Fibroblast of the conjunctiva (primary cell): ENCODE measurements at places on chromosomes 16 and 17.

DNA sequence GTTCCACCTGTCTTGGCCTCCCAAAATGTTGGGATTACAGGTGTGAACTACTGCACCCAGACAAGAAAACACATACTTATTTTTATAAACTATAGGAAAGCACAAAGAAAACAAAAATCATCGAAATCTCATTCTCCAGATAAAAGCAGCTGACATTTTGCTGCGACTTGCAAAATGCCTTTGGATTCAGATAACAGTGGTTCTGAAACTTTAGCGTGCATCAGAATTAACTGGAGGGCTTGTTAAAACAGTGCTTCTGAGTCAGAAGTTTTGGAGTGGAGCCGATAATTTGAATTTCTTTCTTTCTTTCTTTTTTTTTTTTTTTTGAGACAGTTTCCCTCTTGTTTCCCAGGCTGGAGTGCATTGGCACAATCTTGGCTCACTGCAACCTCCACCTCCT is 17.7 kb upstream of the GJD3 start:
- no peak for DNase-seq

GRCh38 chr17:78667741-78668640 is 90.8 kb upstream of the DNAH17 start:
- no peak for DNase-seq

DNA sequence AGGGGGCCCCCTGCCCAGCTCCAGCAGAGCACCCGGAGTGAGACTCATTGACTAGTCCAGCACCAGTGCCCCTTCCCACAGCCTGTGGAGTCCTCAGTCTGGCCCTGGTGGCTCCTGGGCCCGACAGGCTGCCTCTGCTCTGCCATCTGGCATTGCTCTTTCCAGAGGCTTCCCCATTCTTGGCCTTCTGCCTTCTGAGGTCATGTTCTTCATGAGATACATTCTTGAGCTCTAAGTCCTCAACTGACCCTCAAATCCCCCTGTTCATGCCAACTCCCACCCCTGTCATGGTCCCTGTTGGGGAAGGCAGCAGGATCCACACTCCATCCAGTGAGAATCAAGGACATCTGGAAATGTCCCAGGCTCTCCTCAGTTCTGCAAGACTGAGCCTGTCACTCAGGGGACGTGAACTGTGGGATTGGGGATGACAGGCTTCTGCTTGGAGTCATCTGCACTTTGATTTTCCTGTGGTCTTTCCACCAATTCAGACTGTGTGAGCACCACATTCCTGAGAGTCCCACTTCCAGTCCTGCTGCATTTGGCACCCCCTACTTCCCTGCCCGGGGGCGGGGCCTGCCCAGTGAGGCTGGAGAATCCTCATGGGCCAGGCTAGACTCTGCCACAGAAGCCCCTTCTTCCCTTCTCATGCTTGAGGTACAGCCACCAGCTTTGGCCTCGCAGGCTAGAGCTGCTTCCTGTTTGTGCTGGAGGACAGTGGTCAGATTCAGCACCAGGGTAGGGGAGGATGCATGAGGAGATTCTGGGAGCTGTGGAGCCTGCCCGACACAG is 2.7 kb downstream of the TRPV2 start:
- DNase-seq, result no peak

DNA sequence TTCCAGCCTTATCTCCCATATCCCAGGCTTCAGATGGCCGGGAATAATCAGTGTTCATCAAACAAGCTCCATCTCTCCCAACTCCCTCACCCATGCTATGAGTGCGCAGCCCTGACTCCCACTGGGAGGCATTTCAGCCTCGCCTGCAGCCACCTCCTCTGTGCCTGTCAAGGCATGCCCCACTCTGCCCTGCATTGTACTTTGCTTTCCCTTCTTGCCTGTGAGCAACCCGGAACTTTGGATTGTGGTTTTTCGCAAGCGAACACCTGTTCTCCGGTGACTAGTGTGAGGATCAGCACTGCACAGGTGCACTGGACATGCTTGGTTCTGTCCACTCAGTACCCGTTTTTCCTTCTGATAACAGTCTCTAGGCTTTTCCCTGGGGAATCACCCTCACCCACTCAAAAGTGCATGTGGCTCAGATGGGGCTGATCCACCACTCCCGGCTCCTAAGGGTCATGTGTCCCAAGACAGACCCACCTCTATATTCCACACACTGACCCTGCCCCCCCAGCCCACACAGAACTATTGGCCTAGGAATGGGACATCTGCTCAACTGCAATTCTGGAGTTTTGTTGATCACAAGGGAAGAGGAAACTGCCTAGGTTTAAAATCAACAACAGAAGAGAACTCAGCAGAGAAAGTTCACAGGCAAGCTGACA is 9.1 kb downstream of the CHST6 start:
- DNase-seq, result no peak

DNA sequence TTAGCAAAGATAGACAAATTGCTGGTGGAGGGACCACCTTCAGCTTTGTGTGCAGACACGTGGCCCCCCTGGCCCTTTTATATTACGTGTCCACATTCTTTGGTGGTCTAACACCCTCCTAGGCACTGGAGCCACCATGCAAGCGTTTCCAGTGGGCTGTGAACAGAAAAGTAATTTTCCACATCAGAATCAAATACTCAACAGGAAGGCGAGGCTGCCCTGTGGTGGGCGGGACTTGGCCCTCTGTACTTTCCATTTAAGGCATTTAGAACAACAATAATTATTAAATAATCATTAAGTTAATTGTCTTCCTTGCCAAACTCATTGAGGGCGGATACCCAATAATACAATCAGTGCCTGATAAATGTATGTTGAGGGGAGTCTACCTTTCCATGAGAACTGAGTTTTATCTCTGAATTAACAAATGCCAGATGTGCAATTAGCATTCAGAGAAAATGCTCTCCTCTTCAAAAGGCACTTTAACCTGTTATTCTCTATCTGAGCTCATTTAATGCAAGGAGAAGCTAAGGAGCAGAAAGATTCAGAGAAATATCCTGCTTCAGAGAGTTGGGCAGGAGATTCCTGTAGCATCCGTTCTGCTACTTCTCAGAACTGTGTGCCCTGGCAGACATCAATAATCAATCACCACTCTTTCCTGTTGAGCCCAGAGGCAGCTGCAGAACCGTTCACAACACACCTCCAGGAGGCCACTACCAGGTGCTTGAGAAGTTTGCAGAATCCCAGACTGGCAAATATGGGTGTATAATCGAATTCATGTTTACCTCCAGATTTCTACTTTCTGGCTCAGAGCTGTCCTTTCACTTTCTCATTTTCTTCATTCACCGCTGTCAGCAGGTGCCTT is 109.4 kb downstream of the CMIP start:
- DNase-seq, result no peak
